ENCODE measurements at places on chromosomes 5 and 9.
A peak's percentile ranks its signal among the peaks of the same experiment; 100 is the strongest.

DNA sequence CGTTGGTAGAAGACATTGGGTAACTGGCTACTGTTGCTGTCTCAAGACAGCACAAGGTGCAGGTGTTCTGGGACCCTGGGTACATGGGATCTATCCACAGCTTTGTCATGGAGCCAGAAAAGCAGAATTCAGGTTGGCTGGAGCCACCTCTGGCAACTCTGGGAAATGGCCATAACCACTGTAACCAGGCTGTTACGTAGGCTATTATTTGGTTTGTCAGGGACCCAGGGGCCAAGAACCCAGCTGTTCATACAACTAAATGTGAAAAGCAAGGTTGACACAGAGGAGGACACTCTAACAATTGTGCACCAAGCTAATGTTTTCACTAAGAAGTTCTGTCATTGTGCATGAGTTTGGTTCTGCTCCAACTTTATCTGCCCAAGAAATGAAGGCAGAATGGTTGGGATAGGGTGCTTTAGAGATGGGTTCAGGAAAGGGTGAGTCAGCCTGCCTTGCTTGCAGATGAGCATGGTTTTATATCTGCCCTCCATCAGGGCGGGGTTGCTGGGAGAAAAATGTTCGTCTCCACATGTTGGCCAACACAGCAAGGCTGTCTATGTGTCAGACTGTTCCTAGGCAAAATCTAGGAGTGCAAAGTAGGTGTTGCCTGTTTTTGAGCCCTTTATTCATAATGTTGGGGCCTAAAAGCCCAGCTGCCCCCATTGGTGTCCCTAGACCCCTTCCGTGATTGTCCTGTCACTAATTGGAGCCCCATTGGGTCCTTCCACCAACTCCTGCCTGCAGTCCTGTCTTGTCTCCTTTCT is 131.3 kb upstream of the DAP start:
- no peak for DNase-seq

GRCh38 chr9:602716-603115 is 238.8 kb upstream of the DMRT1 start:
- DNase-seq: no peak

GRCh38 chr9:129074106-129074505 is 6.8 kb upstream of the DOLPP1 start:
- no peak for DNase-seq

- DNase-seq: no peak
These were observed 19.0 kb downstream of the SPDL1 start for GRCh38 chr5:169602535-169602934.

GRCh38 chr9:33932078-33932807 is 115.3 kb downstream of the UBE2R2 start:
- no peak for DNase-seq

DNA sequence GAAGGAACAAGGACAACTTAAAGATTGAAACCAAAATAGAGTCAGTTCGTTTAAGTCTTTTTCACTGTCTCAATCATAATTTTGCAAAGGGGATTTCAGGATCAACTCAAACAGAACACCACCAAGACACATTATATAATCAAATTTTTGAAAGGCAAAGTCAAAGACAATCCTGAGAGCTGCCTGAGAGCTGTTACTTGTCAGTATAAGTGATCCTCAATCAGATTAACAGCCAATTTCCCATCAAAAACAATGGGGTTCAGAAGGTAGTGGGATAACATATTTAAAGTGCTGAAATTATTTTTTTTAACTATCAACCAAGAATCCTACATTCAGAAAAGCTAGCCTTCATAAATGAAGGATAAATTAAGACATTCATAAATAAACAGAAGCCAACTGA is 19.3 kb upstream of the ABO start:
- DNase-seq: no peak

GRCh38 chr5:172455511-172456061 is 1.3 kb upstream of the SH3PXD2B start:
- no peak for DNase-seq

DNA sequence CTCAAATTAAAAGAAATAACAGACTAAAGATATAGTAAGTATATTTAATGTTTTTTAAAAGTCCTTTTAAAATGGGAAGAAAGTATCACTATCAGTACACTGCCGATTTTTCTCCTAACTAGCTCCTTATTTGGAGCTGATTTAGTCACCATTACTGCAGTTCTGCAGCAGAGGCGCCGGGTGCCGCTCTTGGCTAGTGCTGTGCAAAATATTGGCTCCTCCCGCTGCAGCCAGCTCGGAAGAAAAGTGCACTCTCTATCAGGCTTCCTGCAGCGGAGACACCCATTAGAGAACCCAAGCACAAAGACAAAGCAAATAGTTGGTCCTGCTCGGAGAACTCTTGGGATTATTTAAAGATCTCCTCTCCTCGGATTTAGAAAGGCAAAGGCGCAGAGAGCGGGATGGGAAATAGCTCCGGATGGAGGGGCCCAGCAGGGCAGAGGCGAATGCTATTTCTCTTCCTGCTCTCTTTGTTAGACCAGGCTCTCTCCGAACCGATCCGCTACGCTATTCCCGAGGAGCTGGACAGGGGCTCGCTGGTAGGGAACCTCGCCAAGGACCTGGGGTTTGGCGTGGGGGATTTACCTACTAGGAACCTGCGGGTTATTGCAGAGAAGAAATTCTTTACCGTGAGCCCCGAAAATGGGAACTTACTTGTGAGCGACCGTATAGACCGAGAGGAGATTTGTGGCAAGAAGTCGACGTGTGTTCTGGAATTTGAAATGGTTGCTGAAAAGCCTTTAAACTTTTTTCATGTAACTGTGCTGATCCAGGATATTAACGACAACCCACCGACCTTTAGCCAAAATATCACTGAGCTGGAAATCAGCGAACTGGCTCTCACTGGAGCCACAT is at the start of gene PCDHGB3:
Gene PCDHGB3, plus strand, starts transcription at position 249 of the 855 bp plus-strand sequence. Its CDS starts 153 bp downstream, at position 402.
- DNase-seq: peak; percentile 51

- no peak for DNase-seq
These were observed 1010.6 kb upstream of the C9orf72 start for GRCh38 chr9:28583832-28584231.

GRCh38 chr9:72356041-72356582 is 8.9 kb downstream of the ZFAND5 start:
- no peak for DNase-seq

DNA sequence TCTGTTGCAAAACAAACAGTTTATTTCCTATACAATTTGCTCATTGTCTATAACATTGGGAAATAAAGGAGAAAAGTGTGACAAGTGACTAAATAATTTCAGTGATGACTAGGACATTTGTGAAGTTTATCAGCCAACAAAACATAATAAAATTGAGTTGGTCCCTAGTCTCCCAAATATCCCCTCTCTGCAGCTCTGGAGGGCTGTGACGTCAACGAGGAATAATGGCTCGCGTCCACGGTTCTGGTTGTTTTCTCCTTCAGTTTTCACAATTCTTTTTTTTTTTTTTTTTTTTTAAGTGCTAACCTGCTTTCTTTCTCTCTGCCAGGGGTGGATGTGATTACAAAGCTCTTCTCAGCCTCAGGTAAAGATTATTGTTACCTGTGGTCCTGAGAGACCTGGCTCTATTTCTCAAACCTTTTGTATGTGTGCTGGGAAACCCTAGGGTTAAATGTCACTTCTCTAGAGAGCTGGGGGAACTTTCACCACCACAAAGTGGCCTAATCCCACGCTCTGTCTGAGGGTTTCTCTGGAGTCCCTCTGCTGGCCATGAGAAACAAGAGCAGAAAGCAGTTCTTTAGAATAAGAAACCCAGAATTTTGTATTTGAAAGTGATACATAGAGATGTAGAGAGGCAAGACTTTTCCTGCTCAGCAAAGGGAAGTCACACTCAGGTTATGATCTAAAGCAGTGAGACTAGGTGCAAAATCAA is 36.2 kb upstream of the ANKRD55 start:
- peak; percentile 47 for DNase-seq

- peak; percentile 42 for DNase-seq
These were observed 745 bp downstream of the GADD45G start for GRCh38 chr9:89605465-89606048.

DNA sequence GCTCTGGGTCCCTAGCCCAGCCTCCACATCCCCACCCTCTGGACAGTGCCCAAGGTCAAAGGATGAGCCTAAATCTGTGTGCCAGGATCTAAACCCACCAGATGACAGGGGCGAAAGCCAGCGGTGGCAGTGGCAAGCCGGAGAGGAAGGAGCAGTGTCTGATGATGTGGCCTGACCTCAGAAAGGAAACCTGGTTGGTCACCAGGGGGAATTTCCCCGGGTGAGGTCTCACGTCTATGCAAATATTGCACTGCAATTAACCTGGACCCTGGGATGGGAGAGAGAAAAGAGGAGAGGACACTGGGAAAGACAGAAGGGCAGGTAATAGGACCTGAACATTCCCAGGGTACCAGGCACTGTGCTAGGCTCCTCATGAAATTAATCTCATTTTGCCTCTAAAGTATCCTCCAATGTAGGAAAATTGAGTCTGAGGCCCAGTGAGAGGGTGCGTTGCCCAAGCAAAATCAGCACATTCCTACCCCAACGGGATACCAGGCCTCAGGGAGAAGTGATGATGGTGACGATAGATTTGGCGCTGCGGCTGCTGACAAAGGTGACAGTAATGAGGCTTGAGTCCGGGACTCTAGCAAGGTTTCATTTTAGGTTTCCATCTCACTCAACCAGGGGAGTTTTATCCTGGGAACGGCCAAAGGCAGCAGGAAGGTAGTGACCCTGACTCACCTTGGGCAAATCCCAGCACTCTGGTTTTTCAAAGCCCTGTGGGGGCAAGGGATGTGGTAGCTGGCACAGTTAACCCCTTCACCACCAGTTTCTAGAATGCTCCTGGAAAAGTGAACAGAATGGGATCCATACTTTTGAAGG is 13.4 kb upstream of the TNIP1 start:
- DNase-seq: peak; percentile 71
